ENCODE measurements at places on chromosomes 16 and 17.
A peak's percentile ranks its signal among the peaks of the same experiment; 100 is the strongest.

DNA sequence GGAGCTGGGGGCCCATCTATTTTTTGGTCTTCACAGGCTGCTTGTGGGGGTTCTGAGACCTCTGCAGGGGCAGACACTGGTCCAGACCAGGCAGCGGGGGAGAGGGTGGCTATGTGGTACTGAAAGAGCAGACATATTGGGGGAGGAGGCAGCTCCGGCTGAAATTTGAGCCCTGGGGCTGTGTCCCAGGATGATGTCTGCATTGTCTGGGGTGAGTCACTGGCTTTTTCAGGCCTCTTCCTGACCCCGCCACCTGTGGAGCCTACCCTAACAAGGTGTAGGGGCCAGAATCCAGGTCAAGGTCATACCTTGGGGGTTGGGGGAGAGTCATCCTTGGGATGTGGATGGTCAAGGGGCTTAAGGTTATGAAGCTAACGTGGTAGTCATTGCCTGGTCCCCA, 2.4 kb downstream of the CORO6 start:
- DNase-seq = peak; percentile 26

DNA sequence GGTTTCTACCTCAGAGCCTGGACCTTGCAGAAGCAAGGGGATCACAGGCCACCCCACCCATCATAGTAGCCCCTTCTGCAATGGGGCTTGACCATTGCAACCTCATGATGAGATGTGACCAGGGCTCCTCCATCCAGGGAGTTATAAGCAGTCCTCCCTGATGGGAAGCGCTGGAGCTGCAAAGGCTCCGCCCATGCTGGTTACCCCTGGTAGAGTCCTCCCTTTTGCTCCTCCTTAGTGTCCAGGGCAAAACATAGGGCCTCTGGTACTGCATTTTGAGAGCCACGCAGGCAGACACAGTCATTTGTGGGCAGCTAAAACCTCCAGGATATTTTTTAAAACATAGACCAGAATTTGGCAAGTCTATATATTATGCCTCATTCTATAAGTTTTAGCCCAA, 161.1 kb downstream of the RAB11FIP4 start:
- no peak for DNase-seq

GRCh38 chr16:1010251-1010650, 28.7 kb downstream of the SOX8 start:
- no peak for DNase-seq

DNA sequence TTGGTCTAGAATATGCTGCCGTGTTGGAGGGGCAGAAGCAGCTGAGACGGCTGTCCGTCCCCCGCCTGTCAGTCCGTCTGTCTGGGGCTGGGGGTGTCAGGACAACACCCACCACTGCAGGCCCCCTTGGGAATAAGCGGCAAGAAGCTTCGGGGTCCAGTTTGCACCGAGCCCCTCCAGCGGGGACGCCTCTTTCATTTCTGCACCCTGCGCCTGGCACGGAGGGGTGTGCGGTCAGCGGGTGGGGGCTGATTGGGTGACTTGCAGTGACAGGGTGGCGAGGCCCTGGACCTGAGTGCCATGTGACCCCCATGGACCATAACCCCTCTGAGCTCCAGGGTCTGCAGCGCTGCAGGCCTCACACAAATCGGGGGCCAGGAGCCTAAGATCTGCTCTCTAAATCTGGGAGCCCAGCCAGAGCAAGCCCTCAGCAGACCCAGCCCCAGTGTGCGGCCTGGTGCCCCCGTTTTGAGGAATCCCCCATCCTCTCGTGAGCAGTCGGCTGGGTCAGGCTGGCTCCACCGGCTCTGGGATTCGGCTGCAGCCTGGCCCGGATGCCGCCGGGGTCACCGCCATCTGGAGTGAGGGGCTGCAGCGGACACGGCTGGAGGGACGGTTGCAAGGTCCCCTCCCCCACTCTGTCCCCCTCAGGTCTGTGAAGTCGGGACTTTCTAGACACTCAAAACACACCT, 8.3 kb downstream of the CBFA2T3 start:
- no peak for DNase-seq

DNA sequence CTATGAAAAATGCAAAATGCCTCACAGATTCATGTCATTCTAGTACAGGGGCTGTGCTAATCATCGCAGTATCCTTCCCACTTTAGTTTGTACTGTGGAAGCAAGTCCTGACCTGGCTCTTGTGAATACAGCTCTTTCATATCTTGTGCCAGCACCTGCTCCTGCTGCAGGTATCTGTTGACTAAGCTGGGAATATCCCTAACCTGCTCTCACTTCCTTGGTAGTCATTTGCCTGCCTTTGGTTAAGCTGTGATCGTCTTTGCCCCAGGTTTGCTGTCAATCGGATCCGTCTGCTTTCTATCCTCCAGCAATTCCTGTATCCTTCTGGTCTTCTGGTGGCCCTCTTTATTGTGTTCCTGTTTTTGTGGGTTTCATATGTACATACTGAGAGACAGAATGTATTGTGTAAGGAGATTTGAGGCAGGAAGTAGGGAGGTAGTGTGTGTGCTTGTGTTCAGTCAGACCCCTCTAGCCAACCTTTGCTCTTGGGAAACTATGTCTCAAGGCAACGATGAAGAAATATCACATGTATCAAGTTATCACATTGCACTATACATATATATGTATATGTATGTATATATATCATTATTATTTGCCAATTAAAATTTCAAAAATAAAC, 7.7 kb upstream of the GINS3 start:
- DNase-seq = no peak

- DNase-seq = no peak
Observed at GRCh38 chr17:50797135-50797810, 30.0 kb upstream of the ANKRD40CL start.

DNA sequence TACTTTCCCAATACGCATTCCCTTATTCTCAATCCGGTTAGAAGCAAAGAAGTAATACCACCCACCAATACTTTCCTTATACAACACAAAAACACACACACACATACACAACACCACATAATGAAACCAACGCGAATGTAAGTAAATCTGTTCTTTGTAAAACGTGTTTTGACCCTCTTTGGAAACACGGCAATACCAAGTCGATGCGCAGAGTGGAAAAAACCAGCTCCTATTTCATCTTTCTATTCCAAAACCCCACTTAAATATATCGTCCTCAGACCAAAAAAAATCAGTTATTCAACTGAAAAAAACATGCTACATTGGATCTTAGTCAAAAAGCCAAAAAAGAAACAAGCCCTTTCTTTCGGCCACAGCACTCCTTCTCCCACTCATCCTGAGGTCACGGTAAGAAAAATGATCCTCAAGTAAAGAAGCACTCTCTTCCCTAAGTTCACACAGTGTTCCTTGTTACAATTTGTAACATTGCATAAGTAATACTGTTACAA, 31.0 kb upstream of the ARL4D start:
- peak; percentile 60 for DNase-seq

- DNase-seq = no peak
Observed at GRCh38 chr17:51793686-51794085, 364.8 kb downstream of the CA10 start.

DNA sequence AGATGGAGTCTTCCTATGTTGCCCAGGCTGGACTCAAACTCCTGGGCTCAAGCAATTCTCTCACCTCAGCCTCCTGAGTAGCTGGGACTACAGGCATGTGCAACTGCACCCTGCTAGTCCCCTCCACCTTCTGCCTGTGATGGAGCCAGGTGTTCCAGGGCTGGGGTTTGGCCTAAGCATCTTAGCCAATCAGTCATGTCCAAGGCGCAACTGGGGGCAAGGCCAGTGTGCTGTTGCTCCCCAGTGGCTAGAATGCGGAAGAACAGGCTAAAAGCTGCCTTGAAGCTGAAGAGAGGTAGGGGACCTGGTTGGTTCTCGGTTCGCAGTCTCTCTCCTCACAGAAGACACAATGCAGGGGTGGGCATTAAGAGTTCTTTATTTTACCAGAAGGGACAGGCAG, 18.6 kb downstream of the FLOT2 start:
- DNase-seq = peak; percentile 54

DNA sequence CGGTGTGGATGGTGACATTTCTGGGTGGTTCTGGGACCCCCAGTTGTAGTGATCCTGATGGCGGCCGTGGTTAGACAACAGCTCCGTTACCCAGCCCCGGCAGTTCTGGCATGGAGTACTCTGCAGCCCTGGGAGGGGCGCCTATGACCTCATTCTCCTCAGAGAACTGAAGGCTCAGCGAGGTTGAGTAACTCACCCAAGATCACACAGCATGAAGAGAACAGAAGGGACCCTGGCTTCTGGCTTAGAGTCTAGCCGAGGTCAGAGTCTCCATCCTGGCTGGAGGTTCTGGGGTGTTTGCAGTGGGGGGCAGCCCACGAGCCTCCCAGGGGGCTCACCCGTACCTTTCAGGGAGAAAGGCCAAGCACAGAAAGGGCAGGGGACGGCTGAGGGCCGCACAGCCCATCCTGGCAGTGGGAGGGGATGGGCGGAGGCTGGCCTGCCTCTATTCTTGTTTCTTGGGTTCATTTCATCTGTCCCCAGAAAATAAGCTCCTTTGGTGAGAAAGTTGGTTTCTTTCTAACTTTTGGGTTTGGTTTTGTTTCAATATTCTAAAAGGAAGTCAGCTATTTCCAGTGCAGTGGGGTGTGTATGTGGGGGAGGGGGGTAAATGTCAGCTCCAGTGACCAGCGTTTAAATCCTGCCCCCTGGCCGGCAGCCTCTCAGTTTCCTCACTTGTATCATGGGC, 13.2 kb downstream of the ZFPM1 start:
- DNase-seq = no peak

GRCh38 chr16:50863644-50864144, 121.8 kb downstream of the CYLD start:
- peak; percentile 4 for DNase-seq

- no peak for DNase-seq
Observed at GRCh38 chr16:78796221-78796866, 696.9 kb downstream of the WWOX start.

DNA sequence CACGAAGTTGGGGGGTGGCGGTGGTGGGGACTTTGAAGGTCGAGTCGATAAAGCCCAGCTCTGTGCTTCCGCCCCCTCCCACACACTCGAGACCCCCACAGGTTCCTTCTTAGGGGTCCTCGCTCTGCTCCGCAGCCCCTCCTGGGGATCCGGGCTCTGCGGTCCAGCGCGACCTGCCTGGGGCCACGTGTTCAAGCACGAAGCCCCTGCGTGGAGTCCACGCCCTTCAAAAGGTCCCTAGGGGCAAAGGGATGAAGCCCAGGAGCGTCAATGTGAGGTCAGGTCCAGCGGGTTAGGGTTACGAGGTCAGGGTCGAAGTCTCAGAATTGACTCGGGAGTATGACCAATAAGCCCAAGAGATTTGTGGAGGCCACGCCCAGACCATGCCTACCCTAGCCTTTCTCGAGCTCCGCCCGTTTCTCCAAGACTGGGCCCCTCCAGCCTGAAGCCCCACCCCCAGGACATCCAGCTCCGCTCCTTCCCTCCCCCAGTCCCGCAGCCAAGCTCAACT, 786 bp upstream of the CACNA1G start:
- peak; percentile 66 for DNase-seq

GRCh38 chr17:34386343-34386696, 23.3 kb upstream of the CCL1 start:
- no peak for DNase-seq

- no peak for DNase-seq
Observed at GRCh38 chr16:19365486-19365885, 52.2 kb upstream of the TMC5 start.

DNA sequence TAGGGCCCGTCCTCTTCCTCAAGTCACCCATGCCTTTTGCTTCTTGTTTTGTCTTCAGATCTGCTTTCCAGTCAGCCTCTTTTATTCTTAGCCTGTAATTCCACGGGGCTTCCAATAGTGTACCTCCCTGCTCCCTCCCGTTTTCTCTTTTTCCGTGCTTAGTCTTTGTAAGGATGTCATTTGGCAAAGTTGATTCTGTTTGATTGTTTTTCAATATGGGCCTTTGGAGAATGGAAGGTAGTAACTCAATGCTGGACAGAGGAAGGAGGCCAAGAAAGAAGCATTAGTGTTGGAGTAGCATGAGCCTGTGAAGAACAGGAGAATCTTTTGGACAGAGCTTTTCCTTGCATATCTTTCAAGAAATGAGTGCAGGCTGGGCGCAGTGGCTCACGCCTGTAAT, 6.5 kb downstream of the WWP2 start:
- DNase-seq = no peak

DNA sequence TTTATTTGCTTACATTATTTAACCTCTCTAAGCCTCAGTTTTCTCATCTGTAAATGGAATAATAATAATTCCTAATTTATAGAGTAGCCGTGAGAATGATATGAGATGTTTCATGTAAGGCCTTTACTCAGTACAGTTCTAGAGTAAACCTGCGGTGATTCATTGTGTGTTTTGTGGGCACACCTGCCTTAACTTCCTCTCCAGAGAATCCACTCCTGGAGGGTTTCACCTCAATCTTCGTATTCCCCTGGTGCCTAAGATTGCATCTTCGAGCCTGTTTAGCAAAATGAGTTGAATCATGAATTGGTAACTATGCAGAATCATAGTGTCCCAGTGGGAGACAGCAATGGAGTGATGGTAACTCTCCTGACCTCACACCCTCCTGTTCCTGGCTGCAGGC, 52.3 kb downstream of the DNAH2 start:
- no peak for DNase-seq

GRCh38 chr16:14199624-14200023, 128.5 kb downstream of the MRTFB start:
- peak; percentile 58 for DNase-seq

GRCh38 chr17:66655461-66655860, 179.5 kb upstream of the CACNG5 start:
- DNase-seq = no peak

DNA sequence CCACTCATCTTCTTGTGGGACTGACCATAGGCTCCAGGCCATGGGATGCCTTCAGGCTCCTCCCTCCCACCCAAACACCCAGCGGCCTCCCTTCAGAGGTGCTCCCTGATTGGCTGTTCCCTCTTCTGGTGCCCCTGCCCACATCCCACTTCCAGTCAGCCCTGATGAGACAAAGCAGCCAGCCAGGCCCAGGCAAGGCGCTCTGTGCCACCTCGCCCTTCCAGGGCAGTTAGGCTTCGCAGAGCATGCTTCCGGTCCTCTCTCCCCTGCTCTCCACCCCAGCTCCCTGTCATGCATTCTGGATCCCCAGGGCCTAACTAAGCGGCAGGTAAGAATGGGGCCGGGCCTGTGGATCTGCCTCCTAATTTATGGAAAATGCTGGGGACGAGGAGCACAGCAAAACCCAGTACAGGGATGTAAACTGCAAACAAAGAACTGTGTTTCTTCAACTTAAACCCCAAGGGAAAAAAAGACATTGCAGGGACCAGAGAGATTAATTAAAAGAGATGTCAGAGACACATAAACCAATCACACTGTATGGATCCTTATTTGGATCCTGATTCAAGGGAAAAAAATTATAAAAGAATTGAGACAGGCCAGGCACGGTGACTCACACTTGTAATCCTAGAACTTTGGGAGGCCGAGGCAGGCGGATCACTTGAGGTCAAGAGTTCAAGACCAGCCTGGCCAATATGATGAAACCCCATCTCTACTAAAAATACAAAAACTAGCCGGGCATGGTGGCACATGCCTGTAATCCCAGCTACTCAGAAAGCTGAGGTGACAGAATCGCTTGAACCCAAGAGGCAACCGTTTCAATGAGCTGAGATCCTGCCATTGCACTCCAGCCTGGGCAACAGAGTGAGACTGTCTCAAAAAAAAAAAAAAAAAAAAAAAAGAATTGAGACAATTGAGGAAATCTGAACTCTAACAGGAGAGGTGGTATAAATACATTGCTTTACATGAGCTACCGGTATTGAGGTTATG, 26.0 kb downstream of the ZDHHC7 start:
- DNase-seq = peak; percentile 75

All from AG20443 (cell line).